ENCODE measurements at places on chromosomes 11 and 22.

DNA sequence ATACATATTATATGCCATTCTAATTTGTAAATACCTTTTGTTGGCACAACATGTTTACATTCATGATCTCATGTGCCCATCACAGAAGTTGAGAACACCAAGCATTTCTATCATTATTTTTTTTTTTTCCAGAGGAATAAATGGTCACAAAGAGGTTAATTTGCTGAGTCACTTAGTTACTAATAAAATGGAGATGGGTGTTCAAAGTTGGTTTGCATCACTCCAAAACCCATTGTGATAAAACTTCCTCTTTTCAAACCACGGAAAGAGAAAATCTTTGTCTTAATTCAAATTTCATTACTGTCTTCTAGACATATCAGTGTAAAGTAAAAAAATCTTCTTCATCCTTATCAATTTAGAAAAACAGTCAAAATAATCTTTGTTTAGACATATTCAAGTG is 636.8 kb upstream of the CCDC179 start:
- no peak for DNase-seq

DNA sequence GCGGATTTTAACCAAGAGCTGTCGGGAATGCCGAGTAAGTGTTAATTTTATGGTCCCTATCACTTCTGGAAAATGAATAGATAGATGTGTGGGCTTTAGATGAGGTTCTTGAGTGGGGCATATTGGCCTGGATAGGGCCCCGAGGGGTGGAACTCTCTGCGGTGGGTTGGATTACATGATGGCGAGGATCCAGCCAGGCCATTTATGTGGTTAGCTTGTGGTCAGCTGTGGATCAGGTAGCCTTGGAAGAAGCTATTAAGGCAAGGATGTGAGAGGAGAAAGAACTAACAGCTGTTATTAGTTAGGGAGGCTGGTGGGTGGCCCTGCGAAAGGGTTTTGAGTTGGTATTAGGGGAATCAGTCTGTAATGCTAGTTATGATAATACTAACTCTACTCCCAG is 268.4 kb downstream of the NELL1 start:
- DNase-seq: no peak

- no peak for DNase-seq
These were observed 2.0 kb downstream of the CSRP3 start for GRCh38 chr11:19199771-19200170.

DNA sequence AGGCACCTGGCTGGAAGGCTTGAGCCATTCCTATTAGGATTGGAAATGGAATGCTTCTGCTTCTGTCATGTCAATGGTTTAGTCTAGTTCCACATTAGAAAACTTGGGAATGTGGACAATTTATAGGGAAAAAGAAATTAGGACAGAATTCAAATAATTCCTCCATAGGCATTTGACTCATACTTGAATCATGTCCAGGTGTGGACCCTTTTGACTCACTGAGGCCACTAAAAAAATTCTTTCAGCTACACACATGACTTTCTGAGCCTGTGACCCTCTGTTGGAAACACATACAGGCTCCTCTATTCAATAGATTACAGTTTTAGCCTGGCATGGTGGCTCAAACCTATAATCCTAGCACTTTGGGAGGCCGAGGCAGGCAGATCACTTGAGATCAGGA is 100.5 kb downstream of the RASSF10 start:
- DNase-seq: no peak

- DNase-seq: no peak
These were observed 22.6 kb upstream of the NCR3LG1 start for GRCh38 chr11:17328871-17329494.

- DNase-seq: no peak
These were observed 1097.2 kb upstream of the RAG2 start for GRCh38 chr11:37695283-37695682.

DNA sequence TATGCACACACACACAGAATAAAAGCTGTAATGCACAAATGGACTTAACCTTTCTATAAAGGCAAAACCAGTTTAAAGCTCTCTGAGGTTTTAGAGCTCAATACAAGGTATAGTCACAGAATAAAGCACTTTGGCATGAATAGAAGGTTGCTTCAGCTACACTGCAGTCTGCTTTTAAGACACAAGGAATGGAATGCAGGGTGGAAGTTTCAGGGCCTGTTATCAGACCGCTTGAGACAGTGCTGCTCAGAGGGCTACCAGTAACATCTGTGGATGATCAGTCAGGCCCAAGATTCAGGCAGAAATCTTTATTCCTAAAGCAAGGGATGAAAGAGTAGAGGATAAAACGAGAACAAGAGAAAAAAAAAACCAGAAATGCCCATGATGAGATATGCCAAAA is 46.7 kb downstream of the CD44 start:
- DNase-seq: no peak

DNA sequence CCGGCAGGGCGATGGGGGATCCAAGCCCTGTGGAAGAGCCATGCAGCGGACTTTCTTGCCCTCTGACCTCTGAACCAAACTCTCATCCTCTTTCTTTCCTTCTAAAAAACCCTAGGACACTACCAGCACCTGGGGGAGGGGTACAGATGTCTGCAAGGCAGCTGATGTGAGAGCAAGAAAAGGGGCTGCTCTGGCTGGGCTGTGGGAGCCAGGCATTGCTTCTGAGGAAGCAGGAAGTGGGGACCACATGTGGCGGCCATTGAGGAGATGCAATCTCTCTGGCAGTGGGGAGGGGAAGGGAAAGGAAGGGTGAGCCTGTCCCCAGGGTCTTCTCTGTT is 36.0 kb downstream of the FAM83F start:
- DNase-seq: no peak

GRCh38 chr22:37406441-37407235 is 20.6 kb downstream of the ELFN2 start:
- DNase-seq: no peak

- DNase-seq: no peak
These were observed 35.0 kb upstream of the TPBGL start for GRCh38 chr11:75205564-75206020.

- DNase-seq: no peak
These were observed 209.5 kb upstream of the E2F8 start for GRCh38 chr11:19450282-19450681.

DNA sequence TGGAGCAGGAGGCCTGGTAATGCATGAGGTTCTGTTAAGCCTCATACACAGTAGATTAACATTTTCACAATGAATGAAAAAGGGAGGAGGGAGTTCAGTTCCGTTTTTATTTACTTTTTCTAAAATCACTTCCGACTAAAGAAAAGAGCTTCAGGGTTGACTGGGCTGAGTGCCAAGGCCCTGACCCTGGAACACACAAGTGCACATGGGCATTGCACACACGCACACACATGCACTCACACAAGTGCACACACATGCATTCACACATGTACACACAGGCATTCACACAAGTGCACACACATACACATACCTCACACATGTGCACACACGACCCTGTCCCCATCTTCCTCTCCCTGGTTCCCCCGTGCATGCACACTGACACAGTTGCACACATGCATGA is 303.3 kb downstream of the BRD1 start:
- DNase-seq: no peak

- no peak for DNase-seq
These were observed 3.3 kb downstream of the TECTA start for GRCh38 chr11:121104312-121104762.

DNA sequence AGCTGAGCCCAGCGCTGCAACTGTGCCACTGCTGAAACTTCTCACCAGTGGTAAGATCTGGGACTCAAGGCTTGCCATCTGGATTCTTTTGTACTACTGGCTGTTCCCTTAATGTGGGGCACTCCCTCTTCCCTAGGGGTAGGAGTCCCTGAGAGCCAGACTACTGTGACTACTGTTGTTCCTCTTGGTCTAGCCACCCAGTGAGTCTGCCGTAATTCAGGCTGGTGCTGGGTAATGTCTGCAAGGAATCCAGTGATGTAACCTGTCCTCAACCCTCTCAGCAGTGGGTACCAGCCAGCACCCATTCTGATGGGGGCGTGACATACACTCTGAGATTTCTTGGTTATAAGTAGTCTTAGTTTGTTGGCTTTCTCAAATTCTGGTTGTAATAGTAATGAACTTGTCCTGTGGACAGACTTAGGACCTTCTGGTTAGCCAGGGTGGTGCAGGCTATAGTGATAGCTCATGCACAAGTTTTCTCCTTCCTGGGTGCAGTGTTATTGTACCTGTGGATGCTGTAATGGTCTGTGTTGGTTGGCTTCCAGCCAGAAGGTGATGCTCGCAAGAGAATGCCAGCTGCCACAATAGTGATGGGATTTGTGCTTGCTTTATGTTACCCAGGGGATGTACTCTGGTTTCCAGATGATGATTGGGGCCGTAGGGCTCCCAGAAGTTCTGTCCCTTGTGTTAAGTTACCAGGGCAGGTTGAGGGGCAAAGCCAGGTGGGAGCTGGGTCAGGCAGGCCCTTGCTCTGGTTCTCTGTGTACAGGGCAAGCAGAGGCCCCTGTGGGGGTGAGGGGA is 65.5 kb downstream of the ARHGAP42 start:
- no peak for DNase-seq

DNA sequence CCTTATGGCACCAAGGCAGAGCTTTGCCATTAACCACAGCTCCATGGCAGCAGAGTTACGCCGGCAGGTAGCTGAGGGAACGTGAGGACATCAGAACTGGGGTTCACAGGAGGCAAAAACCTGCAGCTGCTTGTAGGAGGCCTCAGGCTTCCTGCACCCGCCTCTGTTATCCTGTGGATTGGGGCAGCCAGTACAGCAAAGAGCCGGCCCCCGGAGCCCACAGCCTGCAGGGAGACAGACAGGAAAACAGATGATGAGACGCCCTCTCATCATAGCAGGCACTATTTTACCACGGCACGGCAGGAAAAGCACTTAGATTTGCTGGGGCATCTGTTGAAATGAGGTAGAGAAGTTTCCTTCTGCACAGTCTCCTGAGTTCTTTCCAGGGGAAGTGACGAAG is 870.3 kb downstream of the TBC1D22A start:
- no peak for DNase-seq

DNA sequence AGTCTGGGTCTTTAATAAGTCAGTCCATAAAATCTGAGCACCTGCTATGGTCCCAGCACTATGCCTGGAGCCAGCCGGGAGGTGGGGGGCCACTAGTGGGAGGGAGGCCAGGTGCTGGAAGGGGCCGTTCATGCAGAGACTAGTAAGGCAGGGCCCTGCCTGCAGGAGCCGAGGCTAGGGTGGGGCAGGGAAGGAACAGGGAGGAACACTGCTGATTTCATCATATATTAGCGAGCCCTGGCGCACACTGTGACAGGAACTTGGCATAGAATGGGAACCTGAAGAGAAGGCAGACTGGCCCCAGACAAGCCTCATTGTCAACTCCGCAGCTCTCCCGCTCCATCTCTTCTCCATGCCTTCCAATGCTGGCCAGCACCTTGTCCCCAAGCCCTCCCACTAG is 7.1 kb downstream of the VSIG10L2 start:
- DNase-seq: no peak

DNA sequence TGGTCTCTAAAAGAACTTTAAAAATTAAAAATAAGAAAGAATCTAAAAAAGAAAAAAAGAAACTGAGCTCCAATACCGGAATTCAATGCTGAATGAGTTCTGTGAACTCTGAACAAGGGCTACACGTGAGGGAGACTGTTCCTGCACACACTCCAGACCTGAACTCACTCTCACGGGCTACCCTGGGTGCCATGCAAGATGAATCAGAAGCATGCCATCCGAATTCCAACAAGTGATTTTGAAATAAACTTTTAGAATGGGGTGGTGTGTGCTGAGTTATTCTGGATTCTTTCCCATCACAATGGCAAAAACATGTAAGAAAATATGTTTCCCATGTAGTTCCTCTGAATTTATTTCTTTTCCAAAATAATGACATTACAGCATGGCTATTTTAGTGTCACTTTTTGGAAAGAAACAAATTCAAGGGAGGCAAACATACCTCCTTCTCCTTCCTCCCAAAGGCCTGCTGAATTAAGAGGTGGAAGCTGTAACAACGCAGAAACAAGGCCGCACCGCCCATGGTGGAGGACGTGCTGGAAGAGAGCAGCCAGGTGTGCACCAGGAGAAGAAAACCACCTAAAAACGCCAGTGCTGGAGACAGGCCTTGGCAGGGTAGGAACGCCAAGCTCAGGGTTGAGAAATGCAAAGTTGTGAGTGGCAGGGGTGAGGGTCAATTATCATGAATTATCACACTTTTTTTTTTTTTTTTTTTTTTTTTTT is 63.2 kb upstream of the ARFGAP3 start:
- no peak for DNase-seq

DNA sequence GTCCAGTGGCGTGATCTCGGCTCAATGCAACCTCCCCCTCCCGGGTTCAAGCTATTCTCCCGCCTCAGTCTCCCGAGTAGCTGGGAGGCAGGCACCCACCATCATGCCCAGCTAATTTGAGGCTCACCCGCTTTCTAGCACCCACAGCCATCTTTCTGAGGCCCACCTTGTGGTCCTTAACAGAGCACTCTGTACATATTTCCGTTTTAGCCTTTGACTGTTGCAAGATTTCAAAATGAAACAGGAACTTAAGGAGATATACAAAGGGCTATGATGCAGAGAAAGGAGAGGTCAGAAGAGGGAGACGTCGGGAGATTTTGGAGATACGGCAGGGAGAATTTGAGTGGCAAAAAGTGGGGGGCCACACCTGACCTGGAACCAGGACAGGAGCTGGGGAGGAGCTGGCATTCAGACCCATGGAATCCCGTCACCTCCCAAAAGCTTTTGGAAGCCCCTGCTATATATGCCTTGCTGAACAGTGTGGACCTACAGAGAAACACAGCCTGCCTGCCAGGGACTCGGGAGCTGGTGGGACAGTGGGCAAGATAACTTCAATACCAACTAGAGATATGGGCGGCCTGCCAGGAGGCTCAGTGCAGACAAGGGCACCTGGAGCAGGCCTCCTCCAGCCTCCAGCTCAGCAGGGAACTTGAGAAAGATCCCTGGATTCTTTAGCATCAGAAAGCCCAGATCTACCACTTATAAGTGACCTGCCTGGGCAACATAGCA is 8.0 kb upstream of the CLCF1 start:
- DNase-seq: no peak

DNA sequence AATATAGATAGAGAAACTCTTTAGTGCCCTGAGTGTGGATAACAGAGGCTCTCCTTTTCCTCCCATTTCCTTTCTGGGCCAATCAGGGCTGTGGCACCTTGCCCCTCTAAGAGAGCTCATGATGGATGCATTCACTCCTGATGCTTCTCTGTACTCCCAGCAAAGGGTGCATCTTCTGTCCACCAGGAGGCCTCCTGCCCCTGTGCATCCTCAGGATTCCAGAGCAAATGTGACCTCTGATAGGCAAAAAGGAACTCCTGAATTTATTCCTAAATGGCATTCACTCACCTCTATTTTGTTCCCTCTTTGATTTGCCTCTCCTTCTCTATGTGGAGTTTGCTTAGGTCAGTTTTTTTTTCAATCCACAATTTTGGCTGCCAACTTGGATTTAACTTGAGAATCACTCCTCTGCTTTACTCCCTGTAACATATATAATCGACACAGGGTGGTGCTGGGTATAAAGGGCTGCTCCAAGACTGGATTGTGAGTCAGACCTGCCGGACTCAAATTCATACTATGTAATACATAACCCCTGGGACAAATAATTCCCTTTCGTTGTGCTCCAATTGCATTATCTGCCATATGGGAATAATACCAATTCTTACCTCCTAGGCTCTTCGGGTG is 1.1 kb upstream of the MRGPRX4 start:
- no peak for DNase-seq
